ENCODE measurements at places on chromosomes 1 and 21.

GRCh38 chr1:158212320-158212719, 31.6 kb downstream of the CD1D start:
- no peak for DNase-seq

- no peak for DNase-seq
These were observed 31.9 kb downstream of the NEK2 start for GRCh38 chr1:211643324-211644212.

- DNase-seq, result peak; percentile 76
These were observed 12.8 kb downstream of the TRAPPC10 start for GRCh38 chr21:44024887-44025353.

- peak; percentile 20 for DNase-seq
These were observed 1.2 kb downstream of the VAV3 start for GRCh38 chr1:107963601-107964335.

DNA sequence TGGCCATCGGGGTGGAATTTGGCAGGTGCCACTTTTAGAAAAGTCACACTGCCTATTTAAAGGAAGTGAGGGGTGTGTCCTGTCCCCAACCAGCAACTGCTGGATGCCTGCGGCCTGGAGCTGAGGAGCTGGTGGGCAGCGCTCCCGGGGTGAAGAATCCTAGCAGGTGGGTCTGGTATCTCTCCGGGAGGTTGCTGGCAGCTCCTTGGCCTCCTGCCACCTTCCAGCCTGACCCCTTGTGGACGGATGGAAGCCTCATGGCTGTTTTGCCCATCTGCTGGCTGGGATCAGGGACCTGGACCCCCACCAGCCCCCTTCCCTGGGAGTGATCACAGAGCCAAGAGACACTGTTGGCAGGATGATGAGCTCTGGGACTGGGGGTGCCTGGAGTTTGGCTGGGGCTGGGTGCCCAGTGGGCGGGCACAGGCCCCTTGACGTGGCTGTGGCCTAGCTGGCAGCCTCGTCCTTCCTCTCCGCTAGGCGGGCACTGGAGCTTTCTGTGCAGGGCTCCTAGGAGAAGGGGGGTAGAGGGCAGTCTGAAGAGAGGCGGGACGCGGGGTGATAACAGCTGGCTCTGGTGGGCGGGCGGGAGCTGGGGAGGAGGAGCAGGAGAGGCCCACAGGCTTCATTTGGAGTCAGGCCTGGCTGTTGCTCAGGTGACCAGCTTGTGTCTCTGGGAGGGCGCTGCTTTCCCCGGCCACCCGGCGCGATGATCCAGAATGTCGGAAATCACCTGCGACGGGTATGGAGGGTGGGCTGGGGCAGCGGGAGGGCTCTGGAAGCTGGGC, at the start of gene ACOT11:
Gene ACOT11 (plus strand): TSS at position 628 of the 788 bp plus-strand sequence. CDS start 82 bp downstream, at position 710.
- DNase-seq, result peak; percentile 56

DNA sequence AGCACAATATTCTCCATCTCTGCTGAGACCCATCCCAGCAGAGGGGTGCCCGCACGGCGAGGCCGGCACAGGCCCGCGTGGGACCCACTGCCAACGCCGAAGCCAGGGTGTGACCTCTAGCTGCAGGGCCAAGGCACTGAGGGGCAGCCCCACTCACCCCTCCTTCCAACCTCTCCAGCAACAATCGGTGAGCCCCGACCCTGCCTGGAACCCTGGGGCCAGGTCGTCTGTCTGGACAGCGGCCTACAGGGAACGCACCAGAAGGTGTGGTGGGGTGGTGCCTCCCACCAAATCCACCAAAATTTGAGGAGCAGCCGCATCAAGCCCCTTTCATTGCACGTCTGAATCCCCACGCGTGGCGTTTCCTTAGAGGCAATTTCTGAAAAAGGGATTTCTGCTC, 63.0 kb upstream of the ADARB1 start:
- no peak for DNase-seq

DNA sequence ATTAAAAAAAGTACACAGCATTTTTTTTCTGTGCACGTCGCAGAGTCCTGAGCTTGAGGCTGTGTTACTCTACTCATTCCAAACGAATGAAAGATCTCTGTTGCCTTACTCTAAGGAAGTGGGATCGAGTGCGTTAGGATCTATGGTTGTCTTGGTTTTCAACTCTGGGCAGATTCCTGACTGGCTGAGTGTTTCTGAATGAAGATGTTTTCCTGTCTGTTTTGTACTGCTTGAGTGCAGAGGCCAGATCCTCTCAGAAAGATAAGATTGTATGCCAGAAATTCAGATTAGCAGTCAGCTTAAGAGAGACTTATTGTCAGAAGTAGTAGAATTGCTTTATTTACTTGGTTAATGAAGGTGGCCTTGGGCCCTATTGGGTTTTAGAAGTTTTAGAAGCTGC, 14.0 kb downstream of the PLA2G2E start:
- no peak for DNase-seq

DNA sequence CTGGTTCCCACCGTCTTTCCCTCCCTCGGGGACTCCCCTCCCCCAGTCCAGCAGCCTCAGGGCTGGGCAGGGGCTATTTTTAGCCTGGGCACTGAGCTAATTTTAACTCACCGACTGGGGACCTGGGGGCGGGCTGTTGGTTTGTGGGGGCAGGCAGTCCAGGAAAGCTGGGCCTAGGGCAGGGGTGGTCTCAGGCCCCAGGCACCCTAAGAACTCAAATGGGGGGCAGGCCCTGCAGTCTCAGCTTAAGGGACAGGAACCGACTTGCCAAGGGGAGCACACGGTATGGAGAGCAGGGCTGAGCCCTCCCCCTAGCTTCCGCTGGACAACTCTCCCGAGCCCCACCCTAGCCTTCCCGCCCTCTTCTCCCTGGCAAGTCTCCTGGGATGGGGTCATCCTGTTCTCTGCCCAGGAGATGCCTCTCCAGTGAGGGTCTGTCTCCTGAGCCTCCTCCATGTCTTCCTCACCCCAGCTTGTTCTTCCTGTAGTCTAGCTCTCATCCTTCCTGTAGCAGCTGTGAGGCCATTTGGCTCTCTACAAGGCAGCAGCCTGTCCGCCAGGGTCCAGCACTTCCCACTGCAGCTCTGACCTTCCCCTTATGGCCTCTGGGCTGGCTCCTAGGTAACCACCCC, 10.1 kb downstream of the MEF2D start:
- peak; percentile 52 for DNase-seq

- peak; percentile 71 for DNase-seq
These were observed 140.8 kb downstream of the FMN2 start for GRCh38 chr1:240232530-240232929.

DNA sequence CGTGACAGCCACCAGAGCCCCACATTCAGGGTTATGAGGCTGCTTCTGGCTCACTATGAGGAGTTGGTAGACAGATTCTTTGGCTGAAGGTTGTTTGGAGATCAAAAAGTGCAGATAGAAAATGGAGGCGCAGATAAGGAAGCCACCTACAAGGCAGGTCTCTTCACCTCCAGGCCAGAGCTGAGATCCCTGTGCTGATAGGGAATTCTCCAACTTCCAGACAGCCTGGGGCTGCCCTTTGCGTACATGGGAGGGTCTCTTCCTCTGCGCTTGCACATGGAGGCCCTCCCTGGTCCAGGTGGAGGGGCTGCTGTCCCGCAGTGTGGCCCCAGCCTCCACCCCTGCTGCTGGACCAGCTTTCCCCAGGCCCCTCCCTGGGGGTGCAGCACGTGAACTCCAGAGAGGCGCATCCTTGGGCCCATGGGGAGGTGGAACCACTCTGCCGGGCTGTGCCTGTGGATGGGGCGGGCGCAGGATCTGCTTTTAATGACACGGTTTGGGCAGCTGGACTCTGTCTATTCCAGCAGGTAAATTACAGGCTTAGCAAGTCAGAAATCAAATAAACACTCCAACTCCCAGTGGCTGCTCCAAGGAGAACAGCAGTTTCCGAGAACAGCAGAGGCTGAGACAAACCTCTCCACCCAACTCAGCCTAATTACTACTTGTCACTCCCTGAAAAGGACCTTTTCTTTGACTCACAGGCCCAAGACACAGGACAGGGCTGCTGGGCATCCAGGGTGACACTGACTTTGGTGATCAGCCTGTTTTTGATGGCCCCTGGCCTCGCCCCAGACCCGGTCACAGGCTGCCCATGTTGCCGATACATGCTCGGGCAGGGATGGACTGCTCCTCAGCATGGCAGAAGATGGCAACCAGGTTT, 12.4 kb downstream of the OXCT2 start:
- no peak for DNase-seq

- no peak for DNase-seq
These were observed 28.1 kb upstream of the SDC3 start for GRCh38 chr1:30936541-30937171.

- DNase-seq, result no peak
These were observed 3.1 kb downstream of the PRDM2 start for GRCh38 chr1:13703128-13703513.

GRCh38 chr1:5728663-5729355, 263.4 kb downstream of the NPHP4 start:
- DNase-seq, result no peak

DNA sequence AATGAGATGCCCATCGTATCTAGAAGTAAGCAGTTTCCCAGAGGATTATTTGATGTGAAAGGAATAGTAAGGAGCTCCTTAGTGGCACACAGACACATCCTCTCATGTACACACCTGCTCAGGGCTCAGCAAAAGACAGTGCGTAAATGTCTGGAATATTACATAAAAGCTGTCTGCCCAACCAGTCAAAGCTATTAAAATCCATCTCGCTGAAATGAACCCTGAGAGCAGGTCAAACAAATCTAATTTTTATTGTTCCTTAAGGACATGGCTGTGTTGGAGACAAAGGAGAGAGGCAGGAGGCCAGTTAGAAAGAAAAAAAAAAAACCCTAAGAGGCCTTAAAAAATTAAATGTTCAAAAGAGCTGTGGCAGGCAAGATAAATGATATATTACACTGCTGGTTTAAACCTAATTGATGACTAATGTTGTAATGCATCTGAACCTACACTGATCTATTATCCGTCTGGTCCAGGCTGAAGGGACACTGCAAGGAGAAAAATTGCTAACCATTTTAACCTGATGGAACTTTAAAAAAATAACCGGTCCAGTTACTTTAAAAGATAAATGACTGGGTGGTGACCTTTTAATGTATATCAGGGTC, 58.5 kb upstream of the FGGY start:
- DNase-seq, result no peak

DNA sequence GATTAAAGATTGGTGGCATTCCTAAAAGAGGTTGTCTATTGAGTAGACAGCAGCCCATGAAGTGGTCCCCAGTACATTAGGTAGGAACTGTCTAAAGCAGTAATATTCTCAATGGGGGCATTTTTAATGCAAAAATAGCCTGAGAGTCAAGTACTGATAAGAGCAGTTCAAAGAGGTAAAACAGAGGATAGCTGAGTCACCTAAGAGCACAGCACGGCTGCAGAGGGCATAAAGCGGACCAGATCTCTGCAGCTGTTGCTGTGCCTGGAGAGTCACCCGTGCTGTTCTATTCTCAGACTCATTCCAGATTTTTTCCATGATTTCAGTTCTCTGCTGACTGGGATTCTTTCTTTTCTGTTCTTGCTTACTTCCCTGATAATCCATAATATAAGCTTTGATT, 313.2 kb downstream of the OLFM3 start:
- no peak for DNase-seq

DNA sequence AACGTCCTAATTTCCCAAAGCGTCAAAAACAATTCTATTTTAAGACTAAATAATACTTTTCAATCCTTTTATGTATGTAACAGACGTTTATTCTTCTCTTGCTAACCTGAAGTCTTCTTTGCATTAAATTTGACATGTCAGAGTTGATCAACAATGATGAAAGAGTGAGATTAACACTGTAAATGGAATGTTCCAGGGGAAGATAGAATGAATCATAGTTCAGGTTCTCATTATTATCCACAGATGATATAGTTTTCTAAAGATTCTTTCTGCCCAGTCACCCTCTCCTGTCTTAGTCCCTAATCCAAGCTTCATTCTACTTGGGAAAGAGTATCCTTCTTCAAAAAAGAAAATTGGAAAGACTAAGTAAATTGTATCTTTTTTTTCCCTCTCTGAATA, 38.9 kb downstream of the SDCCAG8 start:
- peak; percentile 85 for DNase-seq

- DNase-seq, result no peak
These were observed 36.7 kb upstream of the APOBEC4 start for GRCh38 chr1:183689762-183690204.

DNA sequence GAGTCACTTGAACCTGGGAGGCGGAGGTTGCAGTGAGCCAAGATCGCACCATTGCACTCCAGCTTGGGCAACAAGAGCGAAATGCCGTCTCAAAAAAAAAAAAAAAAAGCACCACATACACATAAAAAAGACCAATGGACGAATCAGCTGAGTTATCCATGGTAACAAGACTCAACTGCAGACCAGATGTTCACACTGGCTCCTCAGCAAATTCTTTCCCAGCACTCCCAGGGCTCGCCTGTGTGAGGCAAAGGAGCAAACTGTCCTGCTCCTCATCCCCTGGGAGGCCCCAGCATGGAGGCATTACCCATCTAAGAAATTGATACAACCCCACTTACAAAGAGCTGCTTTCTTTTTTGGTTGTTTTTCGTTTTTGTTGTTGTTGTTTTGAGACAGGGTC, 3.1 kb downstream of the TMEM234 start:
- DNase-seq, result peak; percentile 72

DNA sequence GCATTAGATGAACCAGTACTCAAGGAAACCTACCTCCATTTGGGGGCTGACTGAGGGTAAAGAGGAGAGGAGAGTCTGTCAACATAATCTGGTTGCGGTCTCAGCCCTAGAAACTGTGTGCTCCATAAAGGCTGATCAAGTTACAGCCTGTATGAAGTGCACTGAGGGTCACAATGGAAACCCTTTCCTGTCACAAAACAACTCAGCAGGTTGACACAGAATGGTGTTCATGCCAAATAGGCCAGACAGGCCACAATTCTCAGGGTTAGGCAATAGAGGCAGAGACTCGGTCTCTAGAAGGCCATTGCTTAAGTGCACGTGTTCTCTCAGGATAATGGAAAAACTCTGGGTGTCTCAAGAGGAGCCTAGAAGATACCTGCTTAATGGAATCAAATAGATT, 4.1 kb upstream of the ANKRD35 start:
- DNase-seq, result no peak

GRCh38 chr1:149884433-149885338, 14.7 kb upstream of the BOLA1 start:
- peak; percentile 45 for DNase-seq

GRCh38 chr1:160806109-160806665, 10.2 kb downstream of the LY9 start:
- DNase-seq, result no peak

DNA sequence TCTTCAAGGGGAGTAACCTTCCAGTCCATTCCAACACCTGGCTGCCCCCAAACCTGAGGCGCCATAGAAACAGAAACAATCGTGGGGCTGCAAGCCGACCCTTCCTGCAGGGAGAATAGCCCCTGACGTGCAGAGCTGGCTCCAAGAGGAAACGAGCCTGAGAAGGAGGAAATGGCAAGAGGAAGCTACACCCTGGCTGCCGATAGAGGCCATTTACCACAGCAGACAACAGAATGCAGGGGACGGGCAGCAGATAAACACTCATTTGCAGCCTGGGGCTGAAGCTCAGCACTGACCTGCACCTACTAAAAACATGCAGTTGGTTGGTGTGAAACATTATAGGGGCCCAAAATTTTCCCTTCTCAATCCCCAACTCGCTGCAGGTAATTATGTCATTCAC, 8.7 kb upstream of the TDRD10 start:
- no peak for DNase-seq
